ENCODE measurements at places on chromosomes 3 and 15.

GRCh38 chr3:121957674-121958415 is 63.6 kb downstream of the SLC15A2 start:
- DNase-seq = no peak

- no peak for DNase-seq
Measured at GRCh38 chr3:170852324-170852723, 17.7 kb downstream of the RPL22L1 start.

DNA sequence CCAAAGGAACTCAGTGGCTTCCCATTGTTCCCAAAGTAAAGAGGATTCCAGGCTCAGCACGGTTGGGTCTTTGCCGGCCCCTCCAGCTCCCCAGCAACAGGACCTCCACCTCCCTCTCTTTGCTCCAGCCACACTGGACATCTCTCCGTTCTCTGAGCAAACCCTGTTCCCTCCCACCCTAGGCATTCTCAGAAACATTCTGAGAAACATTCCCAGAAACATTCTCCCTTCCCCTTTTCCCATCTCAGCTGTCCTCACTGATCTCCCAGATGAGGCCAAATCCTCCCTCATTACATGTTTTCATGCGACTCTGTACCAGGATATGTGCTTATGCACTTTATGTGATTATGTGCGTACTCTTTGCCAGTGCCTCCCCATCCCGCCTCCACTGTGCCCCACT is 14.1 kb downstream of the CCDC33 start:
- DNase-seq = no peak

- no peak for DNase-seq
Measured at GRCh38 chr3:29731050-29731449, 450.2 kb downstream of the RBMS3 start.

- DNase-seq = no peak
Measured at GRCh38 chr3:4392992-4393391, 74.1 kb downstream of the SUMF1 start.

Measured in mesothelial cell of epicardium (in vitro differentiated cells).